Astrocyte (in vitro differentiated cells and primary cell): ENCODE measurements at places on chromosomes 2 and 18. TPM values are rescaled to one million over a fixed set of nuclear protein-coding genes. Genes with fewer than 3 reads are reported as not detected.

- no peak for DNase-seq
Measured at GRCh38 chr18:26335156-26335555, 108.9 kb downstream of the TAF4B start.

Gene CHST9
- total RNA-seq: 0.96 and 1.3 TPM in 2 replicates

DNA sequence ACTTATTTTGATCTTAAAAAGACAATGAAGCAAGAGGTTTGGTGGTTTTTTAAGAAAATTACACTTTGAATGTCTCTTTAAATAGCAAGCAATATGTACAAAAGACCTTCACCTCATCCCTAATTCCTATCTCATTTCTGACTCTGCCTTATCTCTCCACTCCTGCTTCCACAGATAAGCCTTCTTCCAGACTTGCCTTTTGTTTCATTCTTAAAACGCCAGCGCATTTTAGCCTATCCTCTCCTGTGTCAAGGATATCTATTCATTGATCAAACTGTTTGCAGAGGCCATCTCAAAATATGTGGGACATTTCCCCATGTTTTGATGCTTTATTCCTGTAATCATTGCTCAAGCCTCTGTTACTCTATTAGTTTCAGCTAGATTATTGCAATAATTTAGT lies 562.5 kb downstream of the PARD3B start:
- no peak for DNase-seq

DNA sequence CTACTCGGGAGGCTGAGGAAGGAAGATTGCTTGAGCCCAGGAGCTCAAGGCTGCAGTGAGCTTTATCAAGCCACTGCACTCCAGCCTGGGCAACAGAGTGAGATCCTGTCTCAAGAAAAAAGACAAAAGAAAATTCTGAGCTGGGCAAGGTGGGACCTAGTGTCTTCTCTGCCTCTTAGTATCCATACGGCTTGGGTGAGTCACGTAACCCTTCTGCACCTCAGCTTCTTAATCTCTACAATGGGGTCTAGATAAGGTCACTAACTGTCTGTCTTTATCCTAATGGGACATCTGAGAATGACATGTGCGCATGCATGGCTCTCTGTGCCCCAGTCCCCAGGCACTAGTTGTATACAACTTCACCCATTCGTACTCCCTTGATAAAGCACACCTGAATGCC lies 53.4 kb upstream of the TLK1 start:
- no peak for DNase-seq

- no peak for DNase-seq
Measured at GRCh38 chr2:60028849-60029565, 524.4 kb downstream of the BCL11A start.

Gene SERPINB10
- total RNA-seq: not detected in 2 replicates

Gene LIMS3
- 3.2 and 7.1 TPM in 2 replicates for total RNA-seq

Gene WDR75
- total RNA-seq: 38.9 and 39.5 TPM in 2 replicates

DNA sequence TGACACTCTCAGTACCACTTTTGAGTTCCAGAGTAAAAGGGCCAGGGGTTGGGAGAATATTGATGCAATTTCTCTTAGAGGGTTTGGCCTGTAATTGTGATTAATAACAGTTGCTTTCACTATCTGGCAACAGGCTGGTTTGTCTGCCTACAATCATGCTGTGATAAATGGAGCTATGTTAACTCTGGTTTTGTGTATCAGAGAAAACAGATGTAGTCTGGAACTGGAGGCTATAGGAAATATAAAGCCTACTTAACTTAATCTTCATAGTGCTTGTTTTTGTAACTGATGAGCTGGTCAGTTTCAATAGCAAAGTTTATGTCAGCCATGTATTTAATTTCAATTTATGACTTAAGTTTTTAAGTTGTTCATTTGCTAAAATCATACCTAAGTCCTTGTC lies 138.0 kb downstream of the AGPS start:
- DNase-seq: peak; percentile 52

- DNase-seq: peak; percentile 87
Measured at GRCh38 chr2:43424262-43425207, 171.3 kb downstream of the THADA start.

Gene RTP5
- total RNA-seq: not detected in 2 replicates

DNA sequence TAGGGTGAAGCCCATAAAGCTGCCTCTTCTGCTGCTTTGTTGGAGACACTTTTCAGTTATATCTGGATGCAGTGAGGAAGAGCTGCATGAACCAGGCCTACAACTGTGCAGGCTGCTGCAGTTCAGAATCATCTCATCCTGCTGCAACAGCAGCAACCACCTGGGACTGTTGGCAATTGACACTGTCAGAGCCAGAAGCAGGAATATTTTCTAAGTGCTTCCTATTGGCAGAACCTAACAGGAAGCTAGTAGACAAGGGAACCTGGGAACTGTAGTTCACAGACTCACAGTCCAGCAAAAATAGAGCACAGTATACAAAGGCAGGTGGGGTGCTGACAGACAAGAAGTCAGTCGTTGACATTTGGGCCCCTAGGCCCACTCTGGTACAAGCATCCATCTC lies 452.9 kb upstream of the SPRED2 start:
- no peak for DNase-seq

DNA sequence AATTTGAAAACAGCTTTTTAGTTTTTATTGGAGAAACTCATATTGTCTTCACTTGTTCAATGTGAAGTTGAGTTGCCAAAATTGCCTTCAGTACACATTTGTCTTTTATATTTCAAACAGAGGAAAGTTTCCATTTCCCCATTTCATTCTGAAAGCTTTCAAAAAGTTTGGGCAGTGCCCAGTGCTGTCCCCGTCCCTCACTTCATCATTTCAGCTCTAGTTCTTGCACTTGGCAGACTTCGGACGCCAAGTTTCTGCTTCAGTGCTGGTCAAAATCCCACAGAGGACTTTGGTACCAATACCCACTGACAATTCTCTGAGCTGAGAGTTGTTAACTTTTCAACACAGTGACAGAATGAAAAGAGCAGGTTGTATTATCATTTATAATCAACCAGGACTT lies 43.4 kb upstream of the AQP4 start:
- no peak for DNase-seq

- no peak for DNase-seq
Measured at GRCh38 chr2:235533616-235534385, 40.0 kb downstream of the AGAP1 start.

GRCh38 chr2:69464575-69464974 lies 27.3 kb upstream of the NFU1 start:
- no peak for DNase-seq

Gene LCT
- total RNA-seq: not detected in 2 replicates

Gene STK17B
- total RNA-seq: 42.6 and 51.7 TPM in 2 replicates

GRCh38 chr2:43294973-43295603 lies 68.7 kb upstream of the ZFP36L2 start:
- no peak for DNase-seq

Gene FAM117B
- 7.2 TPM in 2 replicates for total RNA-seq

- DNase-seq: no peak
Measured at GRCh38 chr2:58035352-58035751, 11.3 kb upstream of the VRK2 start.

DNA sequence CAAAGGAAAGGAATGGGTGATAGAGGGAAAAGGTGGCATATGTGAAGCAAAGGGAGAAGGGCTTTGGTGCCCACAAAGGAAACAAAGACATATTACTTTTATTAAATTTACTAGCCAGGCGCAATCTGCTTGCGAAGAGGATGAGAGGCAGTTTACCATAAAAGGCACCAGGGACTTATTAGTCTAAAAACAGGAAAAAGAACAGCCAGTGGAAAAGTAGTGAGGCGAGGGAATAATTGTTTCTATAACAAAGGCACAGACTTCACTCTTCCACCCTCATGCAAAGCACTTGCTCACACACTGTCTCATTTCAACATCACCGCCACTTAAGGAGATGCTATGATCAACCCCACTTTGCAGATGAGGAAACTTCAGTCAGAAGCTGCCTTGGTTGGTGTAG lies 210.5 kb downstream of the ALPK2 start:
- no peak for DNase-seq

GRCh38 chr2:45237850-45238542 lies 228.7 kb upstream of the SIX2 start:
- DNase-seq: peak; percentile 96

DNA sequence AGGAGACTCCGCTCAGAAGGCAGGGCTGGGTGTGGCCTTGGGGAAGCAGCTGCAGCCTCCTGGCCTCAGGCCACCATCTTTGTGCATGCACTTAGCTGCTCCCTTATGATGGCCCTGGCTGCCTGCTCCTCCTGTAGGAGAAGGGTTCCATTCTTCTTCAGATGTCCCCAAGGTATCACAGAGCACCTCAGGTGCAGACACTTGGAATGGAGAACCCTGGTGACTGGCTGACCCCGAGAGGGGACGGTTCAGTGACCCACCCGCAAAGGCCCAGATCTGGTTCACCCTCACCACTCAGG lies 9.6 kb downstream of the GPAT2 start:
- no peak for DNase-seq

- no peak for DNase-seq
Measured at GRCh38 chr2:174080672-174081121, 115.5 kb upstream of the SP3 start.

GRCh38 chr2:62227386-62228075 lies 31.6 kb downstream of the B3GNT2 start:
- no peak for DNase-seq

DNA sequence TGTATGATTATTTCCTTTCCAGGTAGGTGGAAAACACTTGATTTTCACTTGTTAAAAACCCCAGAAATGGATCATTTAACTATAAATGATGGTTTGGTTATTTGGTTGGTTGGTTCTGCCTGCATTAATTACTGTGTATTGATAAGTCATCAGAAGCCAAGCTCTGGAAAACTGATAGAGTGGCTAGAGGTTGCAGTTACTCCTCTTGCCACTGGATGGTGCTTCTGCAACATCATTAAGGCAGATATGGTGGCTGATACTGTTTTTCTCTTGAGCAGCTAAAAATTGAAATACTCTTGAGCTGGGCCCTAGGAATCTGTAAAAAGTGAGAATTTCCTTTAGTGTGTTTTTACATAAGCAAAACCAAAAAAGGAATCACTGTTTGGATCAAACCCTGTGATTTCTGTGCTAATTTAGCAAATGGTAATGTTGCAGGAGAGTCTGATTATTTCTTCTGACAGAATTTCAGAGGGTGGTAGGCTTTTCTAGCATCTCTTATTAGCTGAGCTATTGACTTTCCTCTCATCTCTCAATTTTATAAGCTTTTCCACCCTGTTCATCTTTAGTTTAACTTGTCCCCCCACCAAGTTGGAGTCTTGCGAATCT lies 54.3 kb downstream of the RAB10 start:
- DNase-seq: no peak

Gene PLA2R1
- 7.1 and 10.5 TPM in 2 replicates for total RNA-seq

Gene FSHR
- total RNA-seq: 0.30 and 0.38 TPM in 2 replicates

DNA sequence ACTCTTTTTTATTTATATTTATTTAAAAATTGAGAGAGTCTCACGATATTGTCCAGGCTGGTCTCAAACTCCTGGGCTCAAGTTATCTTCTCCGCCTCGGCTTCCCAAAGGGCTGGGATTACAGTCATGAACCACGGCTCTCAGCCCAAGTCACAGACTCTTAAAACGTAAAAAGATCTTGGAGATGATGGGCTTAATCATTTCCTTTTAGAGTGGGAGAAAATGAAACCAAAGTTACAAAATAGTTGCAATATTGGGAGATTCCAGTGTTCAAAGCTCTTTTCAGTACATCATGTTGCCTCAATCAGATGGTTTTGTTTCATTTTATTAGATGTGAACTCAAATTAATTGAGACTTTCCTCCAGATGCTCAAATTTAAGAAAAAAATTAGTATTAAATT lies 151.4 kb upstream of the XPO1 start:
- no peak for DNase-seq

DNA sequence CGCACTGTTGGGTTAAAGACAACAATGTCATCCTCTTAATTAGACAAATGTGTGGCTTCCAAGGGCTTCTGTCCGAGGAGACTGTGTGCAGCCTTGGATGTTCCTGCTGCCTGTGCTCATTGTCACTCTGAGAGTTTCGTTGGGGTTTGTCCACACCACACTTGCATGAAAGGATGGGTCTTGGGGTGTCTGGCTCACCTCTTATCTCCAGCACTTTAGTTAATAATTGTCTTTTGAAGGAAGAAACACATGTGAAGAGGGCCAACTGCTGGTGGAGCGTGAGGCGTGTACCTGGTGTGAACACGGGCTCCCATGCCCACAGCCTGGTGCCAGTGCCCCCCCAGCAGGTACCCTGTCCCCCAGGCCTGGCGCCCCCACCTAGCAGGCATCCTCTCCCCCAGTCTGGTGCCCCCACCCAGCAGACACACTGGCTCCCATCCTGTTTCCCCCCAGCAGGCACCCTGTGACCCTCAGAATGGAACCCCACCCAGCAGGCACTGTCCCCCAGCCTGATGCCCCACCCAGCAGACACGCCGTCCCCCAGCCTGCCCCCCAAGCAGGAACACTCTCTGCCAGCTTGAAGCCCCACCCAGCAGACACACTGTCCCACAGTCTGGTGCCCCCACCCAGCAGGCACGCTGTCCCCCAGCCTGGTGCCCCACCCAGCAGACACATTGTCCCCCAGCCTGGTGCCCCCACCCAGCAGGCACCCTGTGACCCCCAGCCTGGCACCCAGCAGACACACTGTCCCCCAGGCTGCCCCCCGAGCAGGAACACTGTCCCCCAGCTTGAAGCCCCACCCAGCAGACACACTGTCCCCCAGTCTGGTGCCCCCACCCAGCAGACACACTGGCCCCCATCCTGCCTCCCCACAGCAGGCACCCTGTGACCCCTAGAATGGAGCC lies 96.3 kb upstream of the TMEM18 start:
- no peak for DNase-seq

Gene STARD6
- total RNA-seq: not detected in 2 replicates

GRCh38 chr2:1661891-1662605 lies 82.3 kb downstream of the PXDN start:
- DNase-seq: no peak

- DNase-seq: no peak
Measured at GRCh38 chr2:53432936-53433335, 334.7 kb upstream of the CHAC2 start.

- DNase-seq: no peak
Measured at GRCh38 chr2:11480859-11481258, 14.9 kb upstream of the E2F6 start.

DNA sequence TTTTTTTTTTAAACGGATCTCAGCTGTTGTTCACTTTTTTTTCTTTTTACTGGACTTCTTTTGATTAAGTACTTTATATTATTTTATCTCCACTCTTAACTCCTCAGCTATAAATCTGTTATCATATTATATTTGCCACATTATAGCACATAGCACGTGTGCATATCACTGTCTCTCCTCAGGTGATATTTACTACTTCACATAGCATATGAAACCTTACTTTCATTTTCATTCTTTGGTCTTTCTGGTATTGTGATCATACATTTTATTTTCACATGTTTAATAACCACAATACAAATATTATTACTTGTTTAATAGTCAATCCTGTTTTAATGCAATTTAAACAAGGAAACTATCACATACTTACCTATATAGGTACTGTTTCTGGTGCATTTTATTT lies 993.1 kb upstream of the TMEFF2 start:
- DNase-seq: no peak

GRCh38 chr18:26003817-26004216 lies 86.6 kb downstream of the SS18 start:
- DNase-seq: no peak
